Posterior cingulate gyrus (tissue), 11 donors: ENCODE measurements at places on chromosomes 3 and 15.

DNA sequence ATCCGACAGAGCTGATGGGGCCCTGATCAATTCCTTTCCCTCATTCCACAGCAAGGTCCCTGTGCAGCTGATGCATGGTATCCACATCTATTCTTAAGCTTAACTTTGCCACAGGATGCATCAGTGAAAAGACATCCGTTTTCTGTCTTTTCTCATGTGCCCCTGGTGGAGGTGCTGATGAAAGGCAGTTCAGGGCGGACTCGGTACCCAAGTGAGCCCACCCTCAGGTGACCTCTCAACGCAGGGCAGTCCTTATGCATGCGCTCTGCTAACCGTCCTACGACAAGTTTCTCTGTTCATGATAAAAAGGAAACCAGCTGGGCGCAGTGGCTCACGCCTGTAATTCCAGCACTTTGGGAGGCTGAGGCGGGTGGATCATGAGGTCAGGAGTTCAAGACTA lies 251.4 kb downstream of the ADAMTS17 start:
- DNase-seq = no peak

DNA sequence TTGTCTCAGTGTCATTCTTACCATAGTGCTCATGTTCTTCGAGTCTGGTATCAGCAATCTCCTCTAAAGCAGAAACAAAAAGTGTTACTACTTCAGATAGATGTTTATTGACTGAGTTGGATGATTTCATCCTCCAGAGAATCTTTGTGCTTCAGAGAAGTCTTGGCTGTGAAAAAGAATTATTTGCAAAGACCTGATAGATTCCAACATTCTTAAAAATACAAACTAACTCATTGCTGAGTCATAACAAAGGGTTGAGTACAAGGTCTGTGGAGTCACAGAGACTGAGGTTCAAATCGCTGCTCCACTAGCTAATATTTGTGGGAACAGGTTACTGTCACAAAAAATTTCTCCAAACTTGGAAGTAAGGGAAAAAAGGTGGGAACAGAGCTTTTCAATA lies 9.0 kb upstream of the STRIT1 start:
- no peak for DNase-seq

GRCh38 chr3:186589121-186589520 lies 18.6 kb downstream of the DNAJB11 start:
- DNase-seq = no peak

GRCh38 chr3:32865383-32865782 lies 47.6 kb downstream of the TRIM71 start:
- DNase-seq = no peak

- no peak for DNase-seq
Measured at GRCh38 chr3:16148783-16149182, 25.7 kb upstream of the GALNT15 start.

- no peak for DNase-seq
Measured at GRCh38 chr15:39468331-39468730, 112.5 kb upstream of the THBS1 start.

DNA sequence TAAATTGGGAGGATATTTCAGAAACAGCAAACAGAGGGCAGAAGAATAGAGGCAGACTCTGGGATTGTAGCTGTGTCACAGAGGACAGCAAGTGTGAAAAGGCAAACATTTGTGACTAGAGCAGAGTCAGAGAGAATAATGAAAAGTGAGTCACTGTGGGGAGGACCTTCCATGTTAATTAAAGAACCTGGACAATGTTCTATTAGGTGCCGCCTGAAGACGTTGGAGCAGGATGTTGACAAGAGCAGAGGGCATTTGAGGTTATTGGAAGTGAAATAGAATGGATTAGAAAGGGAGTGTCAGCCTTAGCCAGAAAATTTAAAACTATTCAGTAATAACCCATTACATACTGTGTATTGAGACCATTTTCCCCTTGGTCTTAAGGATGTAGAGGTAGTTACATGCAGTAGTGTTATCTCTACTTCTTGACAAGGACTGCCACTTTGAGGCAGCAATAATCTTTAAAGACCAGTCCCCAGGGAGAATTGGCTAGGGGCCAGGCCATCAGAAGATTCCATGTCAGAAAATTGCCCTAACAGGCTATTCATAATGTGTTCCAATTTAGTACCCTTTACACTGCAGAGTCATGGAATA lies 5.8 kb downstream of the ACKR2 start:
- DNase-seq = no peak

DNA sequence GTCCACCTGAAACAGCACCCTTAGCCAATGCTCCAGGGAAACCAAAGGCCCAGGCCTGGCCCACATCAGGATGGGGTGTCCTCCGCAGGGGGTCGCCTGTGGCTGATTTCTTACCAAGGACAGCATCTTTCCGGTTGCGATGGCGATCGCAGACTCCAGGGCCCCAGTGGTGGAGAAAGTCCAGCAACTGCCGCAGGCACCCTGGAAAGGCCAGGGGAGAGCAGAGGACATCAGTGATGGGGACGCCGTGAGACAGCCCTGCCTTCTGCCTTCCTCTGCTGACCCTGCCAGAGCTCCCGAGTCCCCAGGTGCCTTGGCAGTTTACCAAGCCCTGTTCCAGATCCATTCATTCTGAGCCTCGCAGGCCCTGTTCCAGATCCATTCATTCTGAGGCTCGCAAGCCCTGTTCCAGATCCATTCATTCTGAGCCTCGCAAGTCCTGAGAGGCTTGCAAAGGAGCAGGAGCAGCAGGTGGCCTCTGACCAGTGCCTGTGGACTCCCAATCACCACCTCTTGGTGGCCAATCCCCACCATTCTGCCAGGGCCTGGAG lies 12.5 kb downstream of the CTSH start:
- no peak for DNase-seq

DNA sequence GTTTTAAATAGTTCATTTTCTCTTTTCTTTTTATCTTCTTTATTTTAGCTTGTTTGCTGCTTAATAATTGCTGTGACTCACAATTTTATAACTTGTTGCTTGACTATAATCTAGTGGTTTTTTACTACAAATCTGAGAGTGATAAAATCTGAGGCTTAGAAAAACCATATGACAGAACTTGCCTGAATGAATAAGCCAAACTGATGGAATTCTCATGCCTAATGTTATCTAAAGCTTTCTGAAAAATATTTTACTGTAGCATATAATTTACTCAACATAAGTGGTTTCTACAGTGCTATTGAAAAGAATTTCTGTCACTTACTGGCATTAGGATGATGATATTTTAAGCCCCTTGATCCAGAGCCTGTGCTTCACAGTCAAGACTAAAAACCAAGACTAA lies 175.1 kb downstream of the VGLL3 start:
- no peak for DNase-seq

DNA sequence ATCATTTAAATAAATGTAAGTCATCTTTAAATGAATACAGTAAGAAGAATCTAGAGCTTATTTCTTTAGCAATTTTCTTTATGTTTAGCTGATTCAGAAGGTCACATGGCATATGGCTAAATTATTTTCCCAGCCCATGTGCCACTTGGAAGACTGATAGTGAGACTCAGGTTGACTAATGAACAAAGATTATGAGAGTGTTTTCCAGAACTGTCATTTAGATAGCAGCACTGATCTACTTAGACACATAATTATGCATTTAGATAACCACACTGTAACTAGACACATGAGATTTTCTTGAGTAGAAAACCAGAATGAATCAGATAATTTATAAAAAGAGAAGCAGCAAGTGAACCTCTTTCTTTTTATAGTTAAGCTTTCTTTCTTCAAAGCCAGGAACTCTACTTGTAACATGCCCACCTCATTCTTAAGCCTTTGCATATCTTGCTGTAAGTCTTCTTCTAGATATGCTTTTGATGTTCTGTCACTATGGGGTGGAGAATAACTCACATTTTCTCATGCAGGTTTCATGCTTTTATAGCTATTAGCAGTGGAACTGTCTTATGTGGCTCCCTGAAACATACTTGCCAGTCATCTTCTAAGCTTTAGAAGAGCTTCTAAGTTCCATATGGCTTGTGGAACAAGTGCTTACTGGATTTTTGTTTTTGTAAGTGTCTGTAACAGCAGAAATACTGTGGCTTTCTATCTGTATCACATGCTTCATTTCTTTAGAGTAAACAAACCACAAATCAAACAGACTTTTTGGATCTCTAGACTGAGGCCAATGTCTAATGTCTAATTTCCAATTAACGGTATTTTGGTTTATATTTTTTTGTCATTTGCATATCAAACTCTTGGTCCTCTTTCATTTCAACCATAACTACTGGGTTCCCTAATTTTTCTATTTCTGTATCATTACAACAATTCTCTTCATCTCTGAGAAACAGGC lies 101.4 kb downstream of the LMLN start:
- no peak for DNase-seq

- DNase-seq = no peak
Measured at GRCh38 chr3:79367803-79368202, 400.0 kb downstream of the ROBO1 start.

- DNase-seq = no peak
Measured at GRCh38 chr3:190532731-190533203, 18.9 kb downstream of the IL1RAP start.

- no peak for DNase-seq
Measured at GRCh38 chr3:195809291-195809785, 2.4 kb downstream of the MUC4 start.

DNA sequence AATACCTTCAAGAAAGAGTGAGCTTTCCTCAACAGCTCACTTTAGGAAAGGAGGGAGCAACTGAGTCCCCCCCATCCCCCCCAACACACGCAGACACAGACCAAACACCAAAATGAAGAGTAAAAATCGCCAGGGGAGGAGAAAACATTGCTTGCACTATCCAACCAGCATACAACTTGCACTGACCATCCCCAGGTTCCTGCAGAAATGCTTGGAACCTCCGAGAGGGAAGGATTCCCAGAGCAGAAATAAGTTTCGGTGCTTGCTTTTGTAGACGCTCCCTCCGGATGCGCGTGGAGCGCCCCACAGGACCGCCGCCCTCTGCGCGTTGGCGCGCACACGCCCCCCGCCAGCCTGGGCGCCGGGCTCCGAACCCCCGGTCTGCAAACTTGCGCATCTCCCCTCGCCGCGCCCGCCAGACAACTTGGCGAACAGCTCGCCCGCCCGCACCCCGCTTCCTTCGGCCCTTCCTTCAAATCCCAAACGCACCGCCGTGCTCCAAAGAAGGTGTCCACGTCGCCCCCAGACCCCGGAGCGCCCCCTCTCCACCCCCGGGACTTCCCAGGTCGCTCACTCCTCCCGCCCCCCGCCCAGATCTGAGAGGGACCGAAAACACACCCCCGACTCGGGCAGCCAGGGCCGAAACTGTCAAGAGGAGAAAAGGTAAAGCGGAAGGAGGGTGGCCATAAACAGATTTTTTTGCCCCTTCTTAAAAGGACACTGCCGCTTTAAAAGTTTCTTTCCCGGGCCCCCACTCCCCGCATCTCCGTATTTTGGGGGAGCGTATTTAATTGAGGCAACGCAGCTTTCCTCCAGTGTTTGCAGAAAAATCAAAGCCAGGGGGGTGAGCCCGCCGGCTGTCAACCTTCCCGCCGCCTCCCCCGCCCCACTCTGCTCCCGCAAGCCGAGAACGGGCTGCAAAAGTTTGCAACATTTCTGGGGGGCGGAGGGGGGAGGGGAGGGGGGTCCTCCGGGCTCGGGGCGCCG lies 859 bp downstream of the RORA start:
- DNase-seq = peak; percentile 13

DNA sequence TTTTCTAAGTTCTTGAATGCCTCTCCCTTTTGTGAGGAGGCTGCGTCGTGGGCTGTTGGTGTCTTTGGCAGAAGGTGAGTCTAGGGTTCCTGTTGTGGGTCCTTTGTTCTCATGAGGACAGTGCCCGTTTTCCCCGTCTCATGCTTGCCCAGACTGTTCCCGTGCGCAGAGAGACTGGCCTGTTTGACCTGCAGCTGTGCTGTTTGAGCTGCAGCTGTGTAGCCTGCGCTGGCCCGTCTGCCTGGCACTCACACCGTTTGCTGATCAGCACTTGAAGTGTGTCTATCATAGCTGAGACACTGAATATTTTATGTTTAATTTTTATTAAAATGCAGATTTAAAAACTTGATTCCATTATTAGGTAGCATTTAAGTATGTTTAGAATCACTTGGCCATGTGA lies 9.9 kb downstream of the GOLGA6L2 start:
- DNase-seq = peak; percentile 63
